Spinal cord (tissue), 10 donors: ENCODE measurements at places on chromosomes 11 and 22. TPM values are rescaled to one million over a fixed set of nuclear protein-coding genes. Genes with fewer than 3 reads are reported as not detected.

Gene CARD18
- total RNA-seq = not detected

Gene PLCB3
- 16.9 TPM for total RNA-seq

Gene A4GALT
- total RNA-seq = 14.6 TPM

Gene COPB1
- 167 TPM for total RNA-seq

Gene SH3BP1
- total RNA-seq = 8.8 TPM
